ENCODE measurements at places on chromosomes 12 and 14. TPM values are rescaled to one million over a fixed set of nuclear protein-coding genes. Genes with fewer than 3 reads are reported as not detected.
A peak's percentile ranks its signal among the peaks of the same experiment; 100 is the strongest.

DNA sequence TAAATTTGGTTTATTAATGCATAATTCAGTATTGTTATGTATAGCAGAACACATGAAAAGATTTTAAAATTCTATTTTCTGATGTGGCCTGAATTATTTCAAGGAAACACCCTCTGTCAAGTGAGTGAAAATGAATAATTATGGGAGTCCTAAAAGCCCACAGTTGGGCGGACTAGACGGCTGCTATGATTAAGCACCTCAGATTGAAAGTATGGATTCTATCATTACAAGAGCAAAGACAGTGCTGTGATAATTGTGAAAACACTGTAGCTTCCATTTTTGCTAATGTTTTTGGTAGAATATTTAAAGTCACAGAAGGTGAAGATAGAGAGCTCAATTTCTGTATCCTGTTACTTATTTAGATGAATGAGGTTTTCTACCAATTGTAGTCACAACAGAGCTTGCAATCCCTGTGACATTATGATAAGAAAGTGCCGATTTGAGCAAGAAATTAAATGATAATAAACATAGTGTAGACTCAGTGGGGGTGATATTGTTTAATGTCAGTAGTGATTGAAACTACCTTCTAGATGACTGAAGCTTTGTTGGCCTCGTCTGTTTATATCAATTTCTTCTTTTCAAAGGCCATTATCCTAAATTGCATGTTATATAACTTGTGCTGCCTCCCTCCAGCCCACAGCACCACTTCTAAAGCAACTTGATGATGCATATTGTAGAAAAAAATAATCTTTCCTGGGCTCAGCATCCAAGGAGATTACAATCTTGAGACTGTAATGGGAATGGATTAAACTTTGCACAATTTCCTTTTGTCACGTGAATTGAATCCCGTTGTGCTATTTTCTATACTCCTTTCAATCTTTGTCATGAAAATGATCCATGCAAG lies 359.8 kb downstream of the BTG1 start:
- DNase-seq: no peak

Gene OLR1
- total RNA-seq: not detected

DNA sequence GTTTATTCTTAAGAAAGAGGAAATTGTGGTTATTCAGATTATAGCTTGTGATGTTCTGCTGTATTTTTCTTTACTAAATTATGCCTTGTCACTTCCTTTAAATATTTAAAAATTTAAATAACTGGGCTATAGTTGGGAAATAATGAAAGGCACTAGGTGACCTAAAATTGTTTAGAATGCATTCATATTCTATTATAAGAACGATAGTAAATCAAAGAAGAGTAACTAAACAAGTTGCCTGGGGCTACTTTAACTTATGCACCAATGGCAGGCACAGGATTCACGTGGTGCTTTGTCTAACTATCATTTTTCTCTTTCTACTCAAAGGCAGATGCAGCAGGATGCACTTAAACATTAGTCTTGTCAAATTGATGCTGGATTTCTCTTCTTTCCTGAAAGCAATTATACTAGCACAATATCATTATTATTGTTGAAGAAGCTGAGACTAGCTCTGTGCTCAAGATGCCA lies 190.7 kb upstream of the PPFIA2 start:
- no peak for DNase-seq

DNA sequence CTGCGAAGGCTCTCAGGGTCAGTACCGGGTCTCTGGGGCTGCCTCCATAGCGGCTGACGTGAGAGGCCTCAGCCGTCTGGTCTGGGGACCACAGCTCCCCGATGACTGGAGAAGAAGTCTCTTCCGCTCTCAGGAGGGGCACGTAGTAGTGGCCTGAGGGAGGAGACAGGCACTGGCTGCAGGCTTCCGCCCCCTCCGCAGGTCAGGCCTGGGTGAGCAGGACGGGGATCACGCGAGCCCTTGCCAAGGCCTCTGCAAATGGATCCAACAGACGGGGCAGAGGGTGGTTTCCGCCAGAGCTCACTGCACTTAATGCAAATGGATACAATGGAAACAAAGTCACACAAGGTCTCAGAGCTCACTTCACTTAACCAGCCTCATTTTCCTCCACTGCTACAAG lies 24.7 kb downstream of the ANKLE2 start:
- DNase-seq: no peak

GRCh38 chr12:124511259-124511985 lies 56.0 kb downstream of the NCOR2 start:
- DNase-seq: no peak

- DNase-seq: no peak
Measured at GRCh38 chr12:103647267-103647666, 60.2 kb downstream of the STAB2 start.

Gene GSC
- total RNA-seq: not detected

GRCh38 chr12:75954041-75954440 lies 77.5 kb downstream of the PHLDA1 start:
- no peak for DNase-seq

- no peak for DNase-seq
Measured at GRCh38 chr12:129186952-129187351, 333.7 kb downstream of the GLT1D1 start.

DNA sequence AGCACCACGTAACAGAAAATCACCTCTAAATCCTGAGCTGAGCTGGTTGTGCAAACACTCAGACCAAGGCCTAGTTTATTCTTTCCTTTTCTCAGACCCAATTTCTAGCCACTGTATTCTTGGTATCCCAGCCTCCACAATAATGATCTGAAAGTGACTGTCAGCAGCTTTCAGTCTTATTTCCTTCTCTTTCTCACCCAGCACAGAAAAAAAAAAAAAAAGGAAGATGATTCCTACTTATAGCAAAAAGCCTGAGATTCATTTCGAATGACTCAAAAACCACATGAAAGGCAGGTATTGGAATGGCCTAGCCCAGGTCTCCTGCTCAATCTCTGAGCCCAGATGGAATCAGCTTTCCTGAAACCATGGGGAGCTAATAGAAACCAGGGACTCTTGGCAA lies 298.6 kb upstream of the PPFIA2 start:
- DNase-seq: no peak

- no peak for DNase-seq
Measured at GRCh38 chr12:65902500-65902899, 78.2 kb downstream of the HMGA2 start.

- no peak for DNase-seq
Measured at GRCh38 chr14:67719866-67720265, 18.2 kb downstream of the RDH12 start.

GRCh38 chr12:117118838-117119591 lies 19.8 kb upstream of the TESC start:
- no peak for DNase-seq

GRCh38 chr12:47755655-47756562 lies 2.8 kb downstream of the RAPGEF3 start:
- DNase-seq: peak; percentile 76

- DNase-seq: no peak
Measured at GRCh38 chr14:68893566-68893965, 85.5 kb downstream of the ACTN1 start.

Gene RPAP3
- 47.4 TPM for total RNA-seq

- no peak for DNase-seq
Measured at GRCh38 chr14:35607380-35607779, 73.4 kb downstream of the INSM2 start.

GRCh38 chr12:108604208-108604941 lies 6.5 kb upstream of the TMEM119 start:
- no peak for DNase-seq

DNA sequence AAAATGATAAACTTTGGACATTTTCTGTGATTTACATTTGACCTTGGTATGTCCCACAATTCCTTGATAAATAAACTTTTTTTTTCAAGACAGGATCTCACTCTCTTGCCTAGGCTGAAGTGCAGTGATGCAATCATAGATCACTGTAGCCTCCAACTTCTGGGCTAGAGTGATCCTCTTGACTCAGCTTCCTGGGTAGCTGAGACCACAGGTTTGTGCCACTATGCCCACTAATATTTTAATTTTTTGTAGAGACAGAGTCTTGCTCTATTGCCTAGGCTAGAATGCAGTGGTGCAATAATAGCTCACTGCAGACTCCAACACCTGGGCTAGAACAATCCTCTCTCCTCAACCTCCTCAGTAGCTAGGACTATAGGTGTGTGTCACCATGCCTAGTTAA lies 79.1 kb upstream of the PTGDR start:
- DNase-seq: no peak

- no peak for DNase-seq
Measured at GRCh38 chr12:64752032-64752431, 7.2 kb downstream of the GNS start.

DNA sequence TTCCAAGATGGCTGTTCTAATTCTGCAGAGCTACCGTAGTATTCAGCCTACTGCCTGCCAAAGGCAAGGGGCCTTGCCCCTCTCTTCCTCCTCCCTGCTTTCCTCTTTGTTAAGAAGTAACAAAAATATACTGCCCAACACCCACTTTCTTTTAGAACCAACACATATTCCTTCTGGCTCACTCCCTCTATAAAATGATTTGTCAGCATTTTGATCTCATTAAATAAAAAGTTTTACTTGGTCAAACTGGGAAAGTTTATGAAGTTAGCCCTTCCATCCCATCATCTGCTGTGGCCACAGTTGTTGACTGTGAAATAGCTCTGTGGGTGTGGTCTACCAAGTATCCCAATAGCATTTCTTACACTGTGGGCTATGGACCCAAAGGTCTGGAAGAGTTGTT lies 472.4 kb downstream of the ZFP36L1 start:
- no peak for DNase-seq

Gene SCNN1A
- total RNA-seq: 277 TPM

DNA sequence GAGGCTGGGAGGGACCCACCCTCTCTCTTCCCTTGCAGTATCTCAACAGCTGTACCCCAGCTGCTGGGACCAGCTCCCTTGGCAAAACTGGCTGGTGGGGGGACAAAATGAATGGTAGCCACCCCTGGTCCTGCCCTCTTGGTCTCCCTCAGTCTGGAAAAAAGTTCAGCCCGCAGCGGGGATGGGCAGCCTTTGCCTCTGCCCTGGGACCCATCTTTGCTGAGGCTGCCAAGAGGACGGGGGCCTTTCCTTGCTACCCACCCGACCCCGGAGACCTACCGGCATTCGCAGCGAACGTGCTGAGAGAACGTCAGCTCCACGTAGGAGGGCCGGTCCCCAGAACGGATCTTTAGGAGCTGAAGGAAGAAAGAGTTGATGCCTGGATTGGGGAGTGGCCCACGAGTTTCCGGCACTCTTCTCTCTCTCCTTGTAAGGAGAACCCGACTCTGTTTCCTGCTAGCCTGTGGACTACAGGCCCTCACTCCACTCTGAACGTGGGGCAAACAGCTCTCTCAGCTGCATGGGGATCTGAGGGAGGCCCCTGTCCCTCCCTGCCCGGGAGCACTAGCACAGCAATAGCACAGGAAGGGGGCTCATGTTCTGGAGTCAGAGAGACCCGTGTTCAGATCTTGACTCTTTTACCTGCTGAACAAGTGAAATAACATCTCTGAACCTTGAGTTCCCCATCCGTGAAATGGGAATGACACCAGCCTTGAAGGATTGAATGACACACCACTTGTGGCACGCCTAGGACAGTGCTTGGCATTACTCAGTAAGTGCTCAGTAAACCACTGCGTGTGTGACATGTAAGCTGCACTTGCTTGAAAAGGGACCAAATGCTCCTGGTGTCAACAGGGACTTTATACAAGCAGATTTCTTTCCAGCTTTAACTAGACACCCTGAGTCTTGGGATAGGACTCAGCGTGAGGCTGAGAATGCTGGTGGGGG lies 6.9 kb downstream of the PGF start:
- no peak for DNase-seq

- no peak for DNase-seq
Measured at GRCh38 chr12:112347581-112347982, 34.6 kb downstream of the HECTD4 start.

Gene CIROP
- not detected for total RNA-seq

- DNase-seq: peak; percentile 16
Measured at GRCh38 chr14:39673270-39673711, 241.1 kb upstream of the FBXO33 start.

Gene BIN2
- 30.9 TPM for total RNA-seq

Gene PTHLH
- 2.8 TPM for total RNA-seq

DNA sequence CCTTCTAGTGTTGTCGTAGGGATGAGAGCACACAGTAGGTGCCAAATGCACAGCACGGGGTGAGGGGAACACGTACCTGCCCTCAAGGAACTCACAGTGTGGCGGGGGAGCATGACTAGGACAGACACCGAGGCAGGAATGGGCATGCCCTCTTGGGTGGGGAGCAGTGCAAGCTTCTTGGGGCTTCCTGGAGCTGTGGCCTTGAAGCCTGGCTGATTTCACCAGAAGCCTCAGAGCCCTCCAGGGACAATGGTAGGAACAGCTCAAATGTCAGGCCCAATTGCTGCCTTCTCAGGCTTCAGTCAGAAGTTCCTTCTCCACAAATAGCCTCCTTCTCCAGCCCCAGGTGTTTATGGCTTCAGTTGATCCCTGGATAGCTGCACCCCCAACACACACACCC lies 43.4 kb downstream of the TEAD4 start:
- no peak for DNase-seq

DNA sequence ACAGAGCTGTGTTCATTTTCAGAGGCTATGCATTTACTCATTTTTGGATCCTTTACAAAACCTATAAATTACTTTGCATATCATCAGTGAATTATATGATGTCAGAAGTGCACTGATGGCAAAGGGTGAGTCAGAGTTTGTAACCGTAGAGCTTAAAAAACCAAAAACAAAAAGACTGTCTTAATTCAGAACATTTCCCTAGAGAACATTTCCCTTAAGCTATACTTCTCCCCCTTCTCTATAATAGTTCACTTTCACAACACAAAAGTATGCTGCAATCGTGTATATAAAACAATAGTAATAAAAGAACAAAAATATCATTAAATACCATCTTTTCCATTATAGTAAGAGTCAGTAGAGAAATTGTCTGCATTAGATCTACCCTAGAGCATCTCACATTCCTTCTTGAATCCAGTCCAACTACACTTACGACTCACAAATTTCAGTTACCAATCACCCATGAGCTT lies 934.9 kb downstream of the LRFN5 start:
- DNase-seq: no peak

- DNase-seq: no peak
Measured at GRCh38 chr12:39443929-39444209, 949 bp upstream of the KIF21A start.

Gene TBC1D30
- 41.1 TPM for total RNA-seq
